T-helper 2 cell (primary cell): ENCODE measurements at places on chromosomes 1 and 21.

- no peak for DNase-seq
Measured at GRCh38 chr1:244868484-244869363, 4.4 kb upstream of the HNRNPU start.

DNA sequence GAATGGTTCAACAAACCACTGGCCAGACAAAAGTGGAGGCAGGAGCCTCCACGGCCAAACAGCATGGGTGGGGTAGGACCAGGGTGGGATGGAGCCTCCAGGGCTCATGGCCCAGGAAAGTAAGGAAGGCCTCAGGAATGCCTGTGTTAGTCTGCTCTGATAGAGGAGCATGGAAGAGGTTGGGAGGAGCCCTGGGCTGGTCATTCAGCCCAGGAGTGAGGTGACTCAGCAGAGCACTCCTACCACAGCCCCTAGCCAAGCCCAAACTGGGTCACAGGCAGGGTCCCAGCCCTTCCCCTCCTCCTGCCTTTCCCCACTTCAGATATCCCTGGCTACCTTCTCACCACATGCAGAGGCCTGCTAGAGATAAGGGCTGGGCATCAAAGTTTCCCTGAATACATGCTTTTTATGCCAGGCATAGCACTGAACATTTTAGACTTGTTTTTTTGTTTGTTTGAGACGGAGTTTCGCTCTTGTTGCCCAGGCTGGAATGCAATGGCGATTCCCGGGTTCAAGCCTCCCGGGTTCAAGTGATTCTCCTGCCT lies 3.1 kb upstream of the SHISA4 start:
- no peak for DNase-seq

- no peak for DNase-seq
Measured at GRCh38 chr1:93106226-93106625, 27.1 kb downstream of the MTF2 start.

DNA sequence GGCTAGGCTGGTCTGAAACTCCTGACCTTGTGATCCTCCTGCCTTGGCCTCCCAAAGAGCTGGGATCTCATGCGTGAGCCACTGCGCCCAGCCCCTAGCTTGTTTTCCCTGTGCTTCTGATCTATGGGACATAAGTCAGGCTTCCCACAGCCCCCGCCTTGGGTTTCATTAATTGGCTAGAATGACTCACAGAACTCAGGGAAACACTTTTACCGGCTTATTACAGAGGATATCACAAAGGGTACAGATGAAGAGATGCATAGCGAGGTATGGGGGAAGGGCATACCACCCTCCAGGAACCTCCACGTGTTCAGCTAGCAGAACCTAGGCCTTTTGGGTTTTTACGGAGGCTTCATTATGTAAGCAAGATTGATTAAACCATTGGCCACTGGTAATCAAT lies 1.5 kb upstream of the MAP1LC3C start:
- no peak for DNase-seq

DNA sequence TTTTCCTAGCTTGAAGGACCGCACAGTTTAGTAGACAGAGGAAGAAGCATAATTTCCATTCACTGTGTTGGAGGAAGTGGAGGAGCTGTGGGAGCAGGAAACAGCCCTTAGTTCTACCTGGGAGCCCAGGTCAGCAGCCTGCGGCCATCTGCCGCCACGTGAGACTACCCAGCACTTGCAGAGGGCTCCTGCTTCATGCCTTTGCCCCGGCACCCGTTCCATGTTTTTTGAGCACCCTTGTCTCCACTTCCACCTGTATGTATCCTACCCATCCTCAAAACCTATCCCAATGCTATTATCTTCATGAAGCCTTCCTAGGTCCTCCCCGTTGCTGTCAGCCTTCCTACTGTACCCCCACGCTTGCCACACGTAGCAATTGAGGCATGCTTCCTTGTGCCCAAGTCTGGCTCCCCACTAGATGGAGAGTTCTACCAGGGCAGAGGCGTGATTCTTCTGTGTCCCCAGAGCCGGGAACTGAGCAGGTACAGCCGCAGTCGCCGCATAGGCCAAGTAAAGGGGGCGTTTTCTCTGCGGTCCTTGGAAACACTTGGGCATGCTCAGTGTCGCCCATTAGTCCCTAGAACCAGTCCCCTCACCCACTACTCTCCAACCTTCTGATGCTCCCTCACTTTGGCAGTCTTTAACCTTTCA lies 1.9 kb downstream of the SLC6A9 start:
- no peak for DNase-seq

- no peak for DNase-seq
Measured at GRCh38 chr1:94416901-94417727, 1.1 kb upstream of the ABCD3 start.

DNA sequence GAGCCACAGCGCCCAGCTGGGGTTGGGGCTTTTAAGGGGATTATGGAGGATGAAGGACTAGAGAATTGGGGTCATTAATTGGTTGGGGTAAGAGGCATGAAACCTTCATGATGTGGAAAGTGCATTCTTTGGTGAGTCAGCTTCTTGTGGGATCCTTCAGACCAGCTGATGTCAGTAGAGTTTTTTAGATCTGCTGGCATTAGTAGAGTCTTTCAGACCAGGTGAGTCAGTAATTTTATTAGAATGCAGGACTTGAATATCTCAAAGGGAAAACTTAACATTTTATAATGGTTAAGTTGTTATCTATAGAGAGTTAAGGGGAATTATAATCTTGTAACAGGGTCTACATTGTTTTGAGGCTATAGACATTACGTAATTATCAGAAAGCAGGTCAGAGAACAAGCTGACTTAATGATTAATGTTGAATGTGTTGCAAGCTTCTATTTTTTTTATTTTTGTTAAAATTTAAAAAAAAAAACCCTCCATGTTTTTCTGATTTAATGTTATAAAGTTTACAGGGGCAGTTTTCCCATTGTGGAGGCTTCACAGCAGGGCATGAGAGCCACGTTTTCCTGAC lies 160.9 kb upstream of the FMN2 start:
- no peak for DNase-seq

DNA sequence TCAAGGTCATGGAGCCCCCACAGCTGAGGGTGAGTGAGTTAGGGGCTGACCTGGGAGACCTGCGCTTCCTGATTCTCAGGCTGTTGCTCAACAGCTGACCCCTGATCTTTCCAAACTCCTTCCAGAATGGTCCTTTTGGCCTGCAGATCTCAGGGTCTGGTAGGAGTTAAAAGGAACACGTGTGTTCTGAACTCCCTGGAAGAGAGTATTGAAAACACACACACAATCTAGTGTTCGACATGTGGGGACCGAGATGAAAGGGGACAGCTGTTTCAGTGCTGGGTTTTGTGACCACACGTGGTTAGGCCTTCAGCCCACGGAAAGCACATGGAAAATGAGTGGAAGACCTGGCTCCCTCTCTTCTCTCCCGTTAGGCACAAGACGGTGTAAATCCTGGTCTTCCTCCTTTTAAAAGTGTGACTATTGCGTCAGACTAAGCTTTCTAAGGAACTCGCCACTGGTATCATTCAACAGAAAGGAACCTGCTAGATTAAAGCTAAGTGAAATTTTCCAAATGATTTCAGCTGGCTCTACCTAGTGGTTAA lies 49.6 kb downstream of the RUNX1 start:
- no peak for DNase-seq

- DNase-seq: no peak
Measured at GRCh38 chr1:160204526-160205241, 500 bp upstream of the PEA15 start.

- DNase-seq: peak; percentile 12
Measured at GRCh38 chr1:180462102-180462501, 40.3 kb downstream of the ACBD6 start.
